Activated naive CD4-positive, alpha-beta T cell treated with anti-CD3 and anti-CD28 coated beads, Interleukin-2, amount 50 U/mL, for 72 hours (primary cell): ENCODE measurements at places on chromosomes 7 and 10.

- no peak for DNase-seq
Observed at GRCh38 chr10:44952779-44953231, 6.8 kb upstream of the RASSF4 start.

- no peak for DNase-seq
Observed at GRCh38 chr10:131310551-131311401, 745 bp downstream of the TCERG1L start.

GRCh38 chr10:128024426-128024825 lies 101.8 kb downstream of the MKI67 start:
- no peak for DNase-seq

- no peak for DNase-seq
Observed at GRCh38 chr7:108568801-108569380, 615 bp downstream of the THAP5 start.

DNA sequence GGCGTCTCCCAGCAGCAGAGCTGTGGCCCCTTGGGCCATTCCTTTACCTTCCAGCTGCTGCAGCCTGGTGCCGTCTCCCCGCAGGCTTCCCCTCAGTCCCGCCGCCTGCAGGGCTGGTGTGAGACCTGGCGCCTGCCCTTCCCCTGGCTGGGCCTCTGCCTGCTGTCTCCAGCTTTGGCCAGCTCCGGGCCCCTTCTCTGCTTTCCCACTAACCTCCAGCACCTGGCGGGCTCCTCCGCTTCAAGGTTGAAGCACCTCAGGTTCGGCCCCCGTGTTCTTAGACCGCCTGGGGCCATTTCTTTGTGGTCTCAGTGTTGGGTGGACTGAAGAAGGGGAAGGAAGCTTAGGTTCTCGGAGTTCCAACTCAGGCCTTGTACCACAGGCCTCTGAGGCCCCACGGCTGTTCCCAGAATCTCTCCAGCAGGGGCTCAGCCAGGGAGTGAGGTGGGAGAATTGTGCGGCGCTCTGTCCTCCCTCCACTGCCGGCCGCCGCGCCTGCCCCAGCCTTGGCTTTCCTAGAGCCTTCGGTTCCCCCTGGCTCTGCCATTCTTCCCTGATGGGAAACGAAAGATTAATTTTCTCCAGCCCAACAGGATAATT lies 30.3 kb downstream of the GBX1 start:
- DNase-seq: no peak

GRCh38 chr10:117159390-117159789 lies 21.3 kb upstream of the VAX1 start:
- DNase-seq: no peak

DNA sequence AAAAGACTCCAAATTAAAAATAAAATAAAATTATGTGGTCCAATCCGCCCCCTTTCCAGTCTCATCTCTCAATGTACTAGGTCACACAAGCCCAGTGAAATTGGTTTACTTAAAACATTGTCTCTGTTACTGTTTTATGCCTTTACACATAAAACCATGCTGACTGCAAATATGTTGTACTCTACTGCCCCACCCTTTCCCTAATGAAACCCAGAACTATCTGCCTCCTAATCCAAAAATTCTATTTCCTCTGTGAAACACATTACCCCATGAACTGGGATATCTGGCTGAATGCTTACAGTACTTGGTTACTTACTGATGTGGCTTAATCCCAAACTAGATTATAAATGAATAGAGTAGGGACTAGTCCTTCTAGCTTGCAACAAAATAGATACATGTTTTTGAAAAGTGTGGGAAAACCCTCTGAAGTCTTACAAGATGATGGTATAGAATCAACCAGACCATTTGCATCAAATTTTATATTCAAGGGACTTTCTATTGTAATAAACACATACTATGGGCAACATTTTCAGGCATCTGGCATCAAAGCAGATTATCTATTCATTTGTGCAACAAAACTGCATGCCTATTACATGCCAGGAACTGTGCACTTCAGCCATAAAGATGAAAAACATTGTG lies 10.0 kb upstream of the KMT2E start:
- DNase-seq: no peak

DNA sequence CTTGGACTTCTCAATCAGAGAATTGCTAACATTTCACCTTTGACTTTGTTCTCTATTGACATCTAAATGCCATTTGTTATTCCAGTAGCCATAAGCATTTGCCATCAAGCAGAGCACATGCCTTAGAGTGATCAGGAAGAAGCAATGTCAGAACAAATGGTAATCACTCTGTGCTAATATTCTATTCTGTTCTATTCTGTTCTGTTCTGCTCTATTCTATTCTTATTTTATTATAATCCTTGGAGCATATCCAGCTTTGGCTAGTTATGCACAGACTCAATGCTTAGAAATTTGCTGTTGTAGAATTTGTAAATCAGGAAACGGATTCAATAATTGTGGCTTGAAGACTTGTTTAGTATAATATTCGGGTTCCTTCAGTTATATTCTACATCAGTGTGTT lies 175.4 kb downstream of the EXOC4 start:
- DNase-seq: no peak

GRCh38 chr10:102230861-102231356 lies 4.8 kb downstream of the ELOVL3 start:
- DNase-seq: peak; percentile 65

GRCh38 chr10:122282253-122282671 lies 11.2 kb downstream of the BTBD16 start:
- DNase-seq: no peak

DNA sequence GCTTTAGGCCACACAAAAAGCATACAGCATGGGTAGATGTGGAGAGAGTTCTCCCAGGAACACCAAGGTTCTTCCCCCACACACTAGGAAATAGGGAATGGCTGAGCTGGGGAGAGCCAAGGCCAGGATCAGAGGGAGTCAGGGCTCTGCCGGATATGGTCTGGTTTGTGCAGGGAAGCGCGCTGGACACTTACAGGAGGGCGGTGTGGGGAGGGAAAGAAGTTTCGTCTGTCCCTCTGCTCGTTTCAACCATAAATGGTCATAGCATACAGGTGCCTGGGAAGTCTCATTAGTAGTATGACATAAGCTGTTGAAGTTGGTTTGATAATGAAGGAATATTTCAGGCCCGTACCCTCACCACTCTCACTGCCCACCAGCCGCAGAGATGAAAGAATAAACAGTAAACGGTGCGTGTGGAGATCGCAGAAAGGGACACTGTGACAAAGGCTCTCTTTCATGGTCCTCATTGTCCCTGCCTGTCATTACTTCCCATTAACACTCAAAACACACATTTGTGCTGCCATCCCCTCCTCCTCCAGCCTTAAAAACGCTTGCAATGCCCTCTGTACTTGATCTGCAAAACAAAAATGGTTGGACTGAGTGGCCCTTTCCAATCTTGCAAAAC lies 207.2 kb downstream of the CELF2 start:
- DNase-seq: no peak

GRCh38 chr10:78081292-78081691 lies 47.6 kb downstream of the RPS24 start:
- DNase-seq: no peak

- no peak for DNase-seq
Observed at GRCh38 chr7:36621396-36621795, 102.9 kb downstream of the AOAH start.

- DNase-seq: no peak
Observed at GRCh38 chr10:132420469-132420980, 23.5 kb downstream of the PWWP2B start.

DNA sequence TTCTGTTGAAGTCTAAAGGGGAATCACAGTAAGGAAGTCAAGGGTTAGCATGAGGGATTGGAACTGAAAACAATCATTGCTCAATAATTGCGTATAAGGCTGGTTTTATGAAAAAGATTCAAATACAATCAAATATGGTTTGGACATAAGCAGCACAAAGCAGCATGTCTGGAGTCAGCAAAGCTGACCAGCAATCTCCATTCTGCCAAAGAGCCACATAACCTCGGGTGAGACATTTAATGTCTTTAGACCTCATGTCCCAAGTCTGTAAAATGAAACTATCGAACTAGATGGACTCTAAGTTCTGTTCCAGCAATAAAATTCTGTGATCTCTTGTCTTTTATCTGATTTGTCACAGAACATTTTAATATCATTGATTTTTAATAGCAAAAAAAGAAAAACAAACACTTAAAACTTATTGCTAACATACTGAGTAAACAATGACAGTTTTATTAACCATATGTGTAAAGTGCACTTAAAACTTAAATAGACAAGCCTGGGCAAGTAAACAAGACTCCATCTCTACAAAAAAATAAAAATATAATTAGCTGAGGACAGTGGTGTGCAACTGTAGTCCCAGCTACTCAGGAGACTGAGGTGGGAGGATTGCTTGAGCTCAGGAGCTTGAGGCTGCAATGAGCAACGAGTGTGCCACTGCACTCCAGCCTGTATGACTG lies 217.0 kb downstream of the MAGI2 start:
- DNase-seq: no peak

- DNase-seq: no peak
Observed at GRCh38 chr10:74051736-74052342, 53.9 kb downstream of the VCL start.

DNA sequence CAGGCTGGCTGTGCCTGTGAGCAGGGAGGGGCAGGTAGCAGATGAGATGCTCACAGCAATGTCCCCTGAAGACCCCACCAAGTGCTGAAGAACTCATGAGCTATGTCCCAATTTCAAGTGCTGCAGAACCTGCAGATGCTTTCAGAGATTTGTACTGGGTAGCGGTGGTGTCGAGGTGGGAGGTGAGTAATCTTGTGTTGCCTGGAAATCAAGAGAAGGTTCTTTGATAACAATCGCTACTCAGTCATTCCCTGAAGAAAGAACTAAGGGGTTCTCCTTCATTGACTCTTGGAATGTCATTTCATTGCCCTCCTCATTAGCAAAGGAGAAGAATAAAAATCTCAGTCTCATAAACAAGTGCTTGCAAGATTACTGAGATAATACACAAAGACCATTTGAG lies 246.4 kb downstream of the EMX2 start:
- DNase-seq: no peak

GRCh38 chr10:3123571-3124411 lies 48.8 kb downstream of the PITRM1 start:
- DNase-seq: no peak

DNA sequence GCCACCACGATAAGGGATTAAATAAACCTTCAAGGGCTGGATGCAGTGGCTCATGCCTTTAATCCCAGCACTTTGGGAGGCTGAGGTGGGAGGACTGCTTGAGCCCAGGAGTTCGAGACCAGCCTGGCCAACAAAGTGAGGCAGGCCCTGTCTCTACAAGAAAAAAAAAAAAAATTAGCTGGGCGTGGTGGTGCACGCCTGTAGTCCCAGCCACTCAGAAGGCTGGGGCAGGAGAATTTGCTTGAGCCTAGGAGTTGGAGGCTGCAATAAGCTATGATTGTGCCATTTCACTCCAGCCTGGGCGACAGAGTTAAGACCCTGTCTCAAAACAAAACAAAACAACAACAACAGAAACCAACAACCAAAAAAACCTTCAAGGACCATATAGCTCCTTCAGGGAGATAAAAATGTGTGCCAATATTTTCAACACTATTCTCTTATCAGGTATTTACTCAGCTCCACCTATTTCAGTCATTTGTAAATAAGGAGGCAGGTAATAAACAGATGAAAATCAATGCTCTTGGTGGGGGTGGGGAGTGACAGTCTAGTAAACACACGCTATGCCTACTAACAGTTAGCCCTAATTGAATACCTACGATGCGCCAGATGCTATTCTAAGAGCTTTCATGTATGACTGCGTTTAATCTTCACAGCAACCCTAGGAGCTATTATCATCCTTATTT lies 13.2 kb downstream of the BAIAP2L1 start:
- no peak for DNase-seq

- no peak for DNase-seq
Observed at GRCh38 chr7:138317044-138317596, 142.9 kb upstream of the TRIM24 start.

GRCh38 chr10:68871731-68872342 lies 29.3 kb upstream of the DDX50 start:
- no peak for DNase-seq

- no peak for DNase-seq
Observed at GRCh38 chr10:74593470-74593869, 232.9 kb upstream of the KAT6B start.

- DNase-seq: no peak
Observed at GRCh38 chr7:151494298-151495284, 25.1 kb downstream of the RHEB start.

GRCh38 chr7:117312593-117313580 lies 10.0 kb downstream of the WNT2 start:
- no peak for DNase-seq

GRCh38 chr10:122176232-122177213 lies 94.6 kb upstream of the BTBD16 start:
- DNase-seq: no peak

- no peak for DNase-seq
Observed at GRCh38 chr10:123381224-123381623, 227.0 kb downstream of the BUB3 start.

GRCh38 chr10:30171601-30172000 lies 112.2 kb upstream of the JCAD start:
- DNase-seq: no peak

GRCh38 chr7:142412551-142413193 lies 154.8 kb upstream of the PRSS58 start:
- peak; percentile 38 for DNase-seq

DNA sequence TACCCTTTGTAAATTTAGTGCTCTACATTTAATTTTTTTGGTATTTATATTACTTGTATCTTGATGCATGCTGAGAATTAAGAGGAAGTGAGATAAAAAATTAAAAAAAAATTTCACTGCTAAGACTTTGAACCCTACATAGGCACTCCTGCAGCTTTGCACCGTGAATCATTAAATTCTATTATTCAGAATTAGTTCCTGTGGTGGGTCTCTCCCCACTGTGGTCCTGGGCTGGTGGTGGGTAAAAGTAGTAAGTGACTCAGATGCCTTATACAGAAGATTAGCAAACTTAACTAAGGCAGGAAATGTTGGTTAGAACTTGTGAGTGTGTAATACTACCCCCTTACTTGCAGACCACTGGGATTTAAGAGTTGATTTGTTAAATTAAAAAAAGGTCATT lies 72.6 kb downstream of the AP3M1 start:
- DNase-seq: no peak

GRCh38 chr10:4678023-4678950 lies 147.7 kb upstream of the AKR1E2 start:
- DNase-seq: no peak

- DNase-seq: peak; percentile 47
Observed at GRCh38 chr10:112307358-112308124, 24.3 kb downstream of the TECTB start.
